GM23338 (cell line): ENCODE measurements at places on chromosomes 4 and X. TPM values are rescaled to one million over a fixed set of nuclear protein-coding genes. Genes with fewer than 3 reads are reported as not detected.

GRCh38 chr4:123304151-123304964 lies 92.2 kb upstream of the SPRY1 start:
- peak; percentile 91 for DNase-seq

DNA sequence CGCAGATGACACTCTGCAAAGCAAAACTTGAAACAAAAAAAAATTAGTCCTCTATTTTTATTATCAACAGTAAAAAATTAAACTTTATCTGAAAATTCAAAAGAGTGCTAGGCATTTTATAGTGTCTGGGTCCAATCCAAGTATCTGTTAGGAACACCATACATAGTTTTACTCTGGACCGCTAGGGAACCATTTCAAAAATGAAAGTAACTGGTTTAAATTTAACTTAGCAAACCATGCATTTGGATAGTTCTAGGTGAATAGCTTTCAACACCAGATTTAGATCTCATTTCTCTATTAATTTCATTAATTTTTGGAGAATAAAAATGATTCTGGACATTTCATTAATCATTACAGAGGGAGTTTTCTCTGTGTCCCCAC lies 1.2 kb downstream of the KLKB1 start:
- DNase-seq, result no peak

DCAF12L1 gene
- total RNA-seq, result 5.6 and 6.8 TPM in 2 replicates

AMOT gene
- total RNA-seq, result 3.6 and 5.4 TPM in 2 replicates

ENPEP gene
- 0.74 and 1.5 TPM in 2 replicates for total RNA-seq

DNA sequence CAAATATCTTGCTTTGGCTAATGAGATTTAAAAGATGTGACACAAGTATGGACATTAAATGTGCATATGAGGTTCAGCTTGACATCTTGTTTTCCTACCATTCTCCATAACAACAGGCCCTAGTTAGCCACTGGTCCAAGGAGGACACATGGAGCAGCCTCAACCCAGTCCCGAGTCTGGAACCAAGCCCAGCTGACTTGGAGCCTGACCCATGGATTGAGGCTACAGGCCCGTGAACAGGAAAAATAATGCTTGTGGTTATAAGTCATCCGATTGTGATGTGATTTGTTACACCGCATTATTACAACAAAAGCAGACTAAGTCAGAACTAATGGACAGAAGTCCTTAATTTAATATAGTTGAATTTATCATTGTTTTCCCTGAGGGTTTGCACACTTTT lies 123.2 kb upstream of the BANK1 start:
- no peak for DNase-seq

EVC2 gene
- total RNA-seq, result 6.8 and 11.5 TPM in 2 replicates

GRCh38 chrX:7154041-7154597 lies 6.2 kb upstream of the PUDP start:
- DNase-seq, result peak; percentile 1

DNA sequence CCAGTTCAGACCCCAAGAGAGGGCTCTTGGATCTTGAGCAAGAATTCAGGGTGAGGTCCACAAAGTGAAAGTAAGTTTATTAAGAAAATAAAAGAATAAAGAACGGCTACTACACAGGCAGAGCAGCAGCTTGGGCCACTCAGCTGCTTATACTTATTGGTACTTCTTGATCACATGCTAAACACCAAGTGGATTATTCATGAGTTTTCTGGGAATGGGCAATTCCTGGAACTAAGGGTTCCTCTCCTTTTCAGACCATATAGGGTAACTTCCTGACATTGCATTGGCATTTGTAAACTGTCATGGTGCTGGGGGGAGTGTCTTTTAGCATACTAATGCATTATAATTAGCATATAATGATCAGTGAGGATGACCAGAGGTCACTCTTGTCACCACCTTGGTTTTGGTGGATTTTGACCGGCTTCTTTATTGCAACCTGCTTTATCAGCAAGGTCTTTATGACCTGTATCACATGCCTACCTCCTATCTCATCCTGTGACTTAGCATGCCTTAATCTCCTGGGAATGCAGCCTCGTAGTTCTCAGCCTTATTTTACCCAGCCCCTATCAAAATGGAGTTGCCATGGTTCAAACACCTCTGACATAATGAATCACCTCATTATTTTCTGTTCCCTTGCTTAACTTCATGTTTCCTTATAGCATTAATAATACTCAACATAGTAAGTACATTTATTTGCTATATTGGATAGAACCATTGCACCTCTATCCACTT lies 476.3 kb downstream of the DTHD1 start:
- peak; percentile 35 for DNase-seq

ANKRD17 gene
- 85.3 and 117 TPM in 2 replicates for total RNA-seq

DNA sequence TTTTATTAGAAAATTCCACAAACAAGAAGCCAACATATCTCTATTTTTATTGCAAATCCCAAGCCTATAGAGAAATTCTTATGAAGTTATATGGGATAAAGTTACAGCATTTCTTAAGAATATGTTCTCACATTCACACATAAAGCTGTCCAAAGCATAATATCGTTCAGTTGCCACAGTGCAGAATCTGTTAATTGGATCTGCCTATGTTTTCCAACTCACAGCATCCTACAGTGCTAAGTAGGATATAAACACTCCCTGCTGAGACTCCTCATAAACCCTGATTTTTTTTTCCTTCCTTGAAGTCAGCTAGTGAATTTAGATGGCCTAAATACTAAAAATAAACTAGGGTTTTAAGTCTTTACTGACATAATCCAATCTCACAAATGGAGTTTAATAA lies 307.9 kb downstream of the PDGFC start:
- no peak for DNase-seq

FRMPD4 gene
- total RNA-seq, result 0.80 and 2.4 TPM in 2 replicates

TEX13D gene
- total RNA-seq, result 0.12 TPM in 1 of 2 replicates, not detected in the other

- DNase-seq, result peak; percentile 41
These were observed 7.9 kb downstream of the PDLIM5 start for GRCh38 chr4:94459462-94460161.

GRCh38 chr4:15976456-15977447 lies 13.8 kb upstream of the FGFBP2 start:
- DNase-seq, result peak; percentile 36

GRCh38 chrX:45699158-45699557 lies 498.5 kb upstream of the DIPK2B start:
- no peak for DNase-seq

SOX3 gene
- 23.3 and 25.4 TPM in 2 replicates for total RNA-seq

ATP1B4 gene
- total RNA-seq, result not detected in 2 replicates

TLR7 gene
- not detected in 2 replicates for total RNA-seq

MAGEE2 gene
- total RNA-seq, result 0.39 and 0.56 TPM in 2 replicates

CC2D2A gene
- total RNA-seq, result 9.4 and 15.8 TPM in 2 replicates

DNA sequence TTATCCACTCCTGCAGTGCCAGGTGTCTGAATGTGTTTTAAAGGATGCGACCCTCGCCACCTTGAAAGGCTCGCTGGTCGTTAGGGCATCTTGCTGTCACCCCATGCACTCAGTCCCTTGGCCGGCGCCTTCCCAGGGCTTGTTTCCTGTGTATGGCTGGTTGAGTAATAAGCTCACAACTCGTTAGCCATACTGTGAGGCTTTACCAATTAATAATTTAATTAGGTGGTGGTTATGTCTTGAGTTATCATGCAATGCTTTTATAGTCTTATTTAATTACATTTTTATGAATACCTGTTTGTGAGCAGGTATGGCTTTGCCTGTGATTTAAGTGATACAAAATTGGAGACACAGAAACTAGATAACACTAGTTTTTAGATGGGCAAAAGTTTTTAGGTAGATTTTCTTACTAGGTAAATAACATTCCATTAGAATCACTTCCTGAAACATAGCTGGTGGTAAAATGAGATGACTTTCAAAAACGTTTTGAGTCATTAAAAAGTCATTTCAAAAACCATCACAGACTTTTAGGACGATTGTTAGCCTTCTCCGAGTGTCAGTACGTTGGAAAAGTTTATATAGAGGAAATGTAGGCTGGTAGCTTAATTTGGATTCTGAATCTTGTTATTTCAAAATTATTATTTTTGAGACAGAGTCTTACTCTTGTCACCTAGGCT lies 18.2 kb downstream of the PTTG2 start:
- peak; percentile 52 for DNase-seq

- DNase-seq, result no peak
These were observed 728 bp downstream of the UBA6 start for GRCh38 chr4:67700116-67700737.

- no peak for DNase-seq
These were observed 59.3 kb downstream of the AFM start for GRCh38 chr4:73540826-73541225.

DNA sequence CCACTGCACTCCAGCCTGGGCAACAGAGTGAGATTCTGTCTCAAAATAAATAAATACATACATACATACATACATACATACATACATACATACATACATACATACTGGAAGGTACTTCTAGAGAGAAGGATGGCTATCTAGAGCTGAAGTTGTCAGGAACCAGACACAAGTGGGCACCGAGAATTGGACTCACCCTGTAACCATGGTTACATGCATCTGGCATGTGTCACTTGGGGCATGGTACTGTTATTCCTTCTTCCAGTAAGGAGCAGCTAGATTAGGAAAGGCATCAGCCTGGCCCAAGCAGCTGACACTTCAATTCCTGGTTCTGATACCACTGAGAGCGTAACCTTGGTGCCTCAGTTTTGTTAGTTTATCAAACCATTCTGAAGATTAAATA lies 127.1 kb downstream of the SH3KBP1 start:
- DNase-seq, result no peak

- peak; percentile 77 for DNase-seq
These were observed at the start of gene UNC5C for GRCh38 chr4:95548738-95549245. Gene UNC5C, minus strand, starts transcription at chr4:95548973.

DNA sequence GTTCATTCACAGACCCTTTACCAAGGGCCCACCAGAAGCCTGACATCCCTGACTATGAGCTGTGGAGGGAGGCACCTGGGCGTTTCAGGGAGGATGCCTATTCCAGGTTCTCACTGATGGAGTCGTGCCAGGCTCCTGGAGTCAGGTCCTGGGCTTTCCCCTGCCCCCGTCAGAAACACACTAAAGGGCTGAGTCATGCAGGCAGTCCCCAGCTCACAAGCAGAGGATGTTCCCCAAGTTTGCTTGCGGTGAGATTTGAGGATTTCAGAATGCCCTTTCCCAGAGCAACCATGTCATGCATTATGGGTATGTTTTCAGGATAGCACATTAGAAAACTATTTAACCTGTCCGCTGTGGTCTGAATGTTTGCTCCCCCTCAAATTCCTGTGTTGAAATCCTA lies 45.2 kb downstream of the FHDC1 start:
- DNase-seq, result no peak

FAAH2 gene
- total RNA-seq, result 6.0 and 11.4 TPM in 2 replicates

- DNase-seq, result no peak
These were observed 5.2 kb upstream of the SORCS2 start for GRCh38 chr4:7187168-7187535.

GRCh38 chrX:6946168-6946567 lies 201.3 kb upstream of the STS start:
- no peak for DNase-seq

DNA sequence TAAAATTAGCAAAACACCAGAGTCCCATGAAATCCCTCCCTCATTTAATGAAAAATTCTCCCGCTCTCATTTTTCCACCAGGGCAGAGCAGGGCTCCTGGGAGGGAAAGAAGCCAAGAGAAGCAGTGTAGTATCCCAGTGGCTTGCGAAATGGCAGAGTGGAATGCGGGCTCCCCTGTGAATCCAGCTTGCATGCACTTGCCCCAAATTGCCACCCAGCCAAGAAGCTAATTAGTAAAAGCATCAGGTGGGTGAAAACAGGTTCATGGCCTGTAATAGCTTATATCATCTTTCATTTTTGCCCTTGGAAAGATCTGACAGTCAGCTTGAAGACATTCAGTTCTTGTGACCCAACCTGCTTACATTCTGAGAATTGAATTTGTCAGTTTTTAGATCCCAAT lies 10.1 kb downstream of the AMOT start:
- no peak for DNase-seq

DNA sequence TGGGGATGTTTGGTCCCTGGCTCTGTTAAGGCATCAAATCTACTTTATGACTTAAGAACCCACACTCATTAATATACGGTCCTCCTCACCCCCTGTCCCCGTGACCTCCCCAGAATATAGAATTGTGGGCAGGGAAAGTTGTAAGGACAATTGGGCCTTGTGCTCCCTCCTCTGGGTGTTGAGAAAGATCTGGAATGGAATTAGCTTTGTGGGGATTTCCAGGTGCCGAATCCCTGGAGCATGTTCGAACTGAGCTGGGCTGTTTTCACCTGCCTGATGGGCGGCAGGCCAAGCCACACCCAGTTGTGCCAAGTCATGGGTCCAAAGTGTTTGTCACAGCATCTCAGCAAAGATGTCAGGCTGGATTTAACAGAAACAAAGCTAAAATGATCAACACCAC lies 349.3 kb upstream of the KLF3 start:
- no peak for DNase-seq

DNA sequence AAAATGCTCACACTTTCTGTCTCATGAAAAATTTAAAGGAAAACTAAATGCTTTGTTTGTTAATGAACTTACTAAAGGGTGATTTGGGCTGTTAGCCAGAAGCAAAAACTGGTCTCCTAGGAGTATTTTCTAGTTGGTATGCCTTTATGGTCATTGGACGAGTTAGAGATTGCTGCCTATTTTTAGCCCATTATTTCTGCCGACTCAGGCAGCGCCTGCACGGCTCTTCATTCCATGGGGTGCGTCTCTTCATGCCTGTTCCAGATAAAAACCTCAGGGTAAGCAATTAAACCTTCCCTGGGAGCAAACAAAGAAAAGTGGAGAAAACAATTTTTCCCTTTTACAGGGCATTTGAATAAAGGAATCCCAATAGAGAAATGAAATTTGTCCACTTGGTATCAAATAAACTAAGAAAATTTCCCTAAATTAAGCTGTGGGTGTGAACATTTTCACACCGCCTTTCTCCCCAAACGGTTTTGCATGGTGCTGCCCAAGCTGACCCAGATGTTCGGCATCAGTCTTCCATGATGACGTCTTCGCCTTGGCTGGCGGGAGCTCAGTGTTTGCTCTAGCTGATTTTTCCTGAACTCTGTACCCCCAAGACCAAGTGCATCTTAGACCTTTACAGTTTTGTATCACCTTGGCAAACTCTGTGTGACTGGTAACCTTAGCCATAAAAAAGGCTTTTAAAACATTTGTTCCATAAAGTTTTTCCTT lies 61.7 kb upstream of the ADGRG2 start:
- no peak for DNase-seq

ADGRG2 gene
- 10.8 and 12.2 TPM in 2 replicates for total RNA-seq

DNA sequence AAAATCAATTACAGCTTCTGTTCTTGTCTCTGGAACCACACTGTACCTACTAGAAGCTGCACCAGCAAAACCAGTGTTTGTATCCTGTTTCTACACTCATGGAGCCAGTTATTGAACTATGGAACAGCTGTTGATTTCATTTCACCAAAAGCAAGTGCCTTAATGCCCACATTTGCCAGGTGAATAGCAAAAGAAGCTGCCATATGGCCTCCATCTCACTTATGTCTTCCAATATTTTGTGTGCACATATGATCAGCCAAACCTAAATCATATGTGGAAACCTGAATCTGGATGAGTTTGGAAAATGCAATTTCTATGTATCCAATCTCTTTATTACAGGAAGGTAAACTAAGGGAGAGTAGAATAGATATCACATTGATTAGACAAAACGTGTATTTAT lies 415.8 kb upstream of the GRID2 start:
- no peak for DNase-seq

DNA sequence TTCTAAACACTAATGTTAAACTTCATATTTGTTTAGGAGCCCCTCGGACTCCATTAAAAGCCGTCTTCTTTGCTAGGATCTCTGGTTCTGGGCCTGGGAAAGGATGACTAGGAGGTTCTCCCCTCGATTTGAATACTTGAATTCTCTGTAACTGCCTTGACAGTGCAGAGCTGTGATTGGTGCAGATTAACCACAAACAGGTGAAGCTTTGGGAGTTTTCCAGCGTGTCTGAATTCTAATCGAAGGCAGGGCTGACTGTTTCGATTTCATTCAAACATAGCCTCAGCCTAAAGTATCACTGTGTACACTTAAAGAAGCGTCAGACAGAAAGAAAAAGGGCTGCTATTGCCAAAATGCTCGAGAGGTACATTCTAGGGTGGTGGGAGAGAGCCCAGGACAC lies 29.0 kb downstream of the TFDP3 start:
- DNase-seq, result no peak

GYG2 gene
- 47.0 and 63.8 TPM in 2 replicates for total RNA-seq
